G401 (cell line): ENCODE measurements at places on chromosomes 3 and 15. TPM values are rescaled to one million over a fixed set of nuclear protein-coding genes. Genes with fewer than 3 reads are reported as not detected.

DNA sequence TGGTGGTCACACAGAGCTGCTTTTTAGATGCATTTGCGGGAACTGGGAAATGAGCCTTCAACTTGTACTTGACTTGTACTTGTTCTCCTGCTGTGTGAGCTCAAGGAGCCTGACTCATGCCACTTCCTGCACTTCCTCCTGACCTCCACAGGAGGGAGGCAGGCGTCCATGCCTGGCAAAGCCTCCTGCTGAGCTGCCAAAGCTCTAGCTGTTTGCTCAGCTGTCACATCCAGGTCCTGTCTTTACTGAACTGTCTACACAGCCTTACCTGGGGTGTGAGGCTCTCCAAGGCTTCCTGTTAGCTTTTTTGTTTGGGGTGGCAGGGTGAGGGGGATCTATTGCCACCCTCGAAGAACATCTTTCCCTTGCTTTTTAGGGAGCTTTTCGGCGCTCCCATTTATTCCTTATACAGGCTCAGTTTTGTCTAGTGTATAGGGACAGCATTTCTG, 6.4 kb downstream of the THPO start:
- DNase-seq, result peak; percentile 94

- DNase-seq, result no peak
Observed at GRCh38 chr15:64547275-64547674, 86.9 kb downstream of the ZNF609 start.

DNA sequence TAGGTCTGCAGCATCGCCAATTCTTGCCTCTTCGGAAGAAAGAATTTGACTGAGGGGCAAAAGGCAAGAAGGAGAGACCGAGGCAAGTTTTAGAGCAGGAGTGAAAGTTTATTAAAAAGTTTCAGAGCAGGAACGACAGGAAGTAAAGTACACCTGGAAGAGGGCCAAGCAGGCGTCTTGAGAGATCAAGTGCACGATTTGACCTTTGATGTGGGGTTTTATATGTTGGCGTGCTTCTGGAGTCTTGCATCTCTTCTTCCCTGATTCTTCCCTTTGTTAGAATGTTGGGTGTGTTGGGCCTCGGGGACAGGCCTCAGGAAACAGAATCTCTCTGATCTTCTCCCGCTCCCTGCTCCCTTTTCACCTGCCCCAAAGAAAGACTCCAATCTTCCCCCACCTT, 40.6 kb upstream of the FLNB start:
- DNase-seq, result no peak

GRCh38 chr3:99503350-99503749, 135.0 kb upstream of the COL8A1 start:
- DNase-seq, result no peak

DNA sequence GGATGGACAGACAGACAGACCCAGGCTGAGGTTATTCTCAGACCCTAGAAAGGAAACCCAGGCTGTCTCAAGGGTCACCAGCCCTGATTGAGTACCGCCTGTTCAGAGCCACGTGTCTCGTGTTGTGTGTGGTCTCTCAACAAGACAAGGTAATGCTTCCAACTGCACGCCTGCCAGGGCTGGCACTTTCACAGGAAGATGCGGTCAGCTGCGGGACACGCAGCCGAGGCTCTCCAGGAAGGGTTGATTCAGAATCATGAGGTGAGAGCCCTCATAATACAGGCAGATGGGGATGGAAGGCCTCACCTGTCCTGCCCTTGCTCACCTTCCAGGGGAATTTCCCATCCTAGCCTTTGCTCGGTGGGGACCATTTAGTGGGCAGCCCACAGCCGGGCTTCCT, 81.4 kb downstream of the TOP2B start:
- DNase-seq, result no peak

GRCh38 chr3:63914312-63914711, 2.1 kb upstream of the SCAANT1 start:
- no peak for DNase-seq

Gene PLA2G4E
- not detected in 2 replicates for total RNA-seq

Gene EMC7
- total RNA-seq, result 52.4 and 61.7 TPM in 2 replicates

DNA sequence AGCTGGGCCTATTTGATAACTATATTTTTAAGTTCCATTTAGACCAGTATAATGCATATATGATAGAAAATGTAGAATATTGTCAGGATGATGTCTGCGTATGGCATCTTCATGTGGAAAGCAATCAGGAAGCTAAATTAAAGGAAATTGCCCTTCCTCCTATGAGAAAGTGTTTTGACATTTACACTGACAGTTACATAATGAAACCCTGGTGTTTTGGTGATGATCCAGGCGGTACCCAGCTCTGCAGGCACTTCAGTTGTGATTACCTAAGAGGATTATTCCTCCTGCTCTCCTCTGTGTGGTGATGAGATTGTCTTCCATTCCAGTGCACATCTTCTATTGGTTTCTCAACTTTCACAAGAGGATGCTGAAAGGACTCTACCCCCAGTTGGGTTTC, 126.5 kb upstream of the MITF start:
- peak; percentile 30 for DNase-seq

Gene MCTP2
- total RNA-seq, result not detected in 2 replicates

Gene GOLGA6L1
- total RNA-seq, result not detected in 2 replicates

GRCh38 chr3:55813268-55814097, 326.4 kb upstream of the WNT5A start:
- no peak for DNase-seq

Gene FAM107A
- not detected in 2 replicates for total RNA-seq

Gene FAM174B
- 2.8 and 10.0 TPM in 2 replicates for total RNA-seq

- DNase-seq, result no peak
Observed at GRCh38 chr15:78323693-78324092, 16.5 kb upstream of the CRABP1 start.

Gene ARGFX
- total RNA-seq, result not detected in 2 replicates

Gene GHSR
- total RNA-seq, result not detected in 2 replicates

Gene SOX14
- total RNA-seq, result not detected in 2 replicates
